Ammon's horn (tissue), 1 donor: ENCODE measurements at places on chromosomes 5 and 9.

GRCh38 chr5:67202828-67203227 is 6.2 kb upstream of the CD180 start:
- peak; percentile 59 for DNase-seq

GRCh38 chr9:385818-386398 is 171.2 kb downstream of the DOCK8 start:
- DNase-seq = peak; percentile 77

GRCh38 chr5:51302343-51302742 is 80.9 kb upstream of the ISL1 start:
- peak; percentile 23 for DNase-seq

GRCh38 chr5:57094753-57095683 is 78.8 kb upstream of the GPBP1 start:
- no peak for DNase-seq

DNA sequence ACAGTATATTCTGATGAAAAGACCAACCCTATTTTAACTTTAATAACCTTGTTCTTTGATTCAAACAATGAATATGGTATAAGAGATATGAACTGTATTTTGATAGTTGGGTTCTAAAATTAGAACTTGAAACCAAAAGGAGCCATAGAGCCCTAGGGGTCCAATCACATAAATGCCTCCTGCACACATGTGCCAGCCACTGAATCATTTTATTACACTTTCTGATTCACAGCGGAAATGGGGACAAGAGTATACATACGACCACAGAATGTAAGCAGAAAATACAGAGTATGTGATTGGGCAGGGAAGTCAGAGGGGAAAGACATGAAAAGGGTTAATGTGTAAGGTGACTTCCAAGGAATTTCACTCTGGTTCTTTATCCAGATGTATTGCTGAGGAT is 1000.2 kb downstream of the NR2F1-AS1 start:
- DNase-seq = no peak

DNA sequence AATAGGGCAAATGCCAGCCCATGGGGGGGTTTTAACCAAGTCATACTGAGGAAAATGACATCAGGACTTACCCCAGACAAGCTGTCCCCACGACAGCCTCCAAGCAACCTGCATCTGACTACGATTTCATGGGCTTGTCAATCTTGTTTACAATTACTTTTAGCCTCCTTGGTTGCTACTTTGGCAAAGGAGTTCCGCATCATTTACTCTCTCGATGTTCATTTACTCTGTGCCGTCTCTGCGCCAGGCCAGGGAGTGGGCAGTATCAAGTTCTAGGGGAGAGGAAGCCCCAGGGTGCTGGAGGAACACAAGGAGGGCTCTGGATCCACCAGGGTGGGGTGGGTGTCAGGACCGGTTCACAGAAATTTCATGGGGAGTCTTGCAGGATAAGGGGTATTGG is 23.9 kb downstream of the PTPN3 start:
- no peak for DNase-seq

DNA sequence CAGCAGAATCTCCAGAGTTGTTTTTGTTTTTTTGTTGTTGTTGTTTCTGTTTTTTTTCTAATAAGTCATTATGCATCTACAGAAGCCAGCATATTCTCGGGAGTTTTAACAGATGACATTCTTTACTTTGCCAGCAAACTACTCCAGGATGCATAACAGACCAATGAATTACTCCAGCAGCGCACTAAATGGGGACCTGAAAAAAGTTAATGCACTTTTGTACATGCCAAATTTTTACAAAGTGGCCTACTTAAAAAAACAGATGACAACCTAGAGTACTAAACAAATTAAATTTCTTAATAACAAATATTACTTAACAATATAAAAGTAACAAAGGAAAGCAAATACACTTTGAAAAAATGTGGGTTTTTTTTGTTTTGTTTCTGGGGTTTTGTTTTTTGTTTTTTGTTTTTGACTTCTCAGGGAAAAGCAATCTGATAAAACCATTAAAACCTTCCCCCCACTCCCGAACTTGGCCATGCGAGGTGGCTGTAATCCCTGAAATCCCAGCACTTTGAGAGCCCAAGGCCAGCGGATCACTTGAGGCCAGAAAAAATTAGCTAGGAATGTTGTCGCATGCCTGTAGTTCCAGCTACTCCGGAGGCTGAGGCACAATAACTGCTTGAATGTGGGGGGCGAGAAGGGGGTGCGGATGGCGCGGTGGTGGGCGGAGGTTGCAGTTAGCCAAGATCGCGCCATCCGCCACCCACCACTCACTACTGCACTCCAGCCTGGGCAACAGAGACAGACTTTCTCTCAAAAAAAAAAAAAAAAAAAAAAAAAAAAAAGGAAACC is 352.4 kb downstream of the CETN3 start:
- peak; percentile 3 for DNase-seq

- DNase-seq = no peak
Measured at GRCh38 chr5:56048124-56048523, 53.4 kb upstream of the IL6ST start.

GRCh38 chr9:109387856-109388255 is 67.0 kb upstream of the EPB41L4B start:
- no peak for DNase-seq

- no peak for DNase-seq
Measured at GRCh38 chr9:36129139-36129538, 7.4 kb upstream of the GLIPR2 start.

GRCh38 chr5:151146061-151146460 is 11.5 kb downstream of the ANXA6 start:
- DNase-seq = no peak

- DNase-seq = no peak
Measured at GRCh38 chr5:43941806-43942205, 338.8 kb downstream of the NNT start.

DNA sequence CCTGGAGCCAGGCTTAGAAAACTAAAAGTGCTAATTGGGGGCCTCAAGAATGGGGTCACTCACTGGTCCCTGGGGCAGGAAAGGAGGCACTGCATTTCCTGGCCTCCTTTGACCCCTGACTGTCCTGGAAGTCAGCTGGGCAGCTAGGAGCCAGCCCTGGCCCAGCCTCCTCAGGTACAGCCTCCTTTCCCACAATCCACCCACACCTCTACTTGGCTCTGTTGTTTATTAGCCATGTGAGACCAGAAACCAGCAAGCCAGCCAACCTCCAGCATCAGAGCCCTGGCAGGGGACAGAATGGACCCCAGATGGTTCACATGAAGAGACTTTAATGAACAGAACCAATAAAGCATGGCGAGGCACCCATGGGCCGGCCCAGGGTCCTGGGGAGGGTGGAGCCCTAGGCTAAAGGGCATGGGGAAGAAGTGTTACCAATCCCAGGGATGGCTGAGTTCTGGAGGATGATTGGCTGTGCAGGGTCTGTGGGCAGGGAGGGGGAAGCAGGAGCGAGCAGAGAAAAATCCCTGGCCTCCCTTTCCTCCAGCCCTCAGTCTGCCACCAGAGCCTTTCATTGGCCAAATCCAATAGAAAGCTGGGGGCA is 55.3 kb upstream of the ANGPTL2 start:
- no peak for DNase-seq

DNA sequence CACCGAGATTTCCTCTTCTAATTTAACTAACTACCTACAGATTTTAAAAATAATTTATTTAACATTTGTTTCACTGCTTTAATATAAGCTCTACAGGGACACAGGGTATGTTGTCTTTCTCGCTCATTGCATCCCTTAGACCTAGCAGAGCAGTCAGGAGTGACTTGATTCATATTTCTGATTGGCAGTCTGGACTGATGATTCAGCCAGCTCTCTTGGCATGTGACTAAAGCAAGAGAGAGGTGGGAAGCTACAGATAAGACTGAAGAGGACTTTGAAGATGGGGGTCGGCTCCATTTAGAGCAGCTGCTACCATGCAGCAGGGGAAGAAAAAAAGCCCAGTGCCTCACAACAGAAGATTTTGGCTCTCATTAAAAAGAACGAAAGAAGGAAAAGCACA is 173.4 kb upstream of the STK32A start:
- DNase-seq = no peak

- no peak for DNase-seq
Measured at GRCh38 chr5:96572864-96573512, 89.2 kb upstream of the CAST start.

DNA sequence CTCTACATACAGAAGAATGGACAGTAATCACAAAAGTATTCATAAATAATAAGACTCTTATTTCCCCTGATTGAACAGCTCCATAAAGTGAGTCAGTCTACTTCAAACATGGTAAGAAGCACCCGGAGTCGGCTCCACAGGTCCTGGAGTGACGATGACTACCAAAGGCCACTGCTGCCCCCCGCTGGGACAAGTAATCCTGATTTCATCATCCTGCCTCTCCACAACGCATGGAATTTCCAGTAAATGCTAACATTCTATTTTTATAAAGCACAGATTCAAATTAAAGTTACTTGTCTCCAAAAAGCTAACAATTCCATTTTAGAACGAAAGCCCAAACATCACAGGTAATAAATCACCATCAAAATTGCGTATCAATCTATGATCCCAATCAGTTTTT is 16.2 kb downstream of the ATPSCKMT start:
- DNase-seq = peak; percentile 59

GRCh38 chr9:132201139-132201538 is 39.3 kb downstream of the NTNG2 start:
- no peak for DNase-seq

- DNase-seq = no peak
Measured at GRCh38 chr9:77523891-77524290, 124.2 kb downstream of the GNA14 start.

GRCh38 chr5:79837761-79838551 is 148.3 kb downstream of the CMYA5 start:
- DNase-seq = no peak

DNA sequence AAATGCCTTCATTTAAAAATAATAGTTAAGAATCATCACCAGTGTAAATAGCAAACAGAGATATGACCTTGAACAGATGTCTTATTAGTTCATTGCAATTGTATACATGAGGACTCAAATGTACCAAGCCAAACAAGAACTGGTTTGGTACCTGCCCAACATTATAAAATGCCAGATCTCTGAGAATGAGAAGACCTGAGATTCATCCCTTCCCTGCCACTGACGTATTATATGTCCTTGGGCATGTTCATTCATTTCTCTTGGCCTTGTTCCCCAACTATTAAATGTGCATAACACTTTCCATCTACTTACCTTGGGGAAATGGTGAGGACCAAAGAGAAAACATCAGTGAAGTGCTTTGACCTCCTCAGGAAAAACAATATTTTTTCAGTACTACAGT is 33.6 kb upstream of the ERBIN start:
- DNase-seq = no peak

GRCh38 chr5:52996979-52997378 is 7.8 kb downstream of the ITGA2 start:
- no peak for DNase-seq

DNA sequence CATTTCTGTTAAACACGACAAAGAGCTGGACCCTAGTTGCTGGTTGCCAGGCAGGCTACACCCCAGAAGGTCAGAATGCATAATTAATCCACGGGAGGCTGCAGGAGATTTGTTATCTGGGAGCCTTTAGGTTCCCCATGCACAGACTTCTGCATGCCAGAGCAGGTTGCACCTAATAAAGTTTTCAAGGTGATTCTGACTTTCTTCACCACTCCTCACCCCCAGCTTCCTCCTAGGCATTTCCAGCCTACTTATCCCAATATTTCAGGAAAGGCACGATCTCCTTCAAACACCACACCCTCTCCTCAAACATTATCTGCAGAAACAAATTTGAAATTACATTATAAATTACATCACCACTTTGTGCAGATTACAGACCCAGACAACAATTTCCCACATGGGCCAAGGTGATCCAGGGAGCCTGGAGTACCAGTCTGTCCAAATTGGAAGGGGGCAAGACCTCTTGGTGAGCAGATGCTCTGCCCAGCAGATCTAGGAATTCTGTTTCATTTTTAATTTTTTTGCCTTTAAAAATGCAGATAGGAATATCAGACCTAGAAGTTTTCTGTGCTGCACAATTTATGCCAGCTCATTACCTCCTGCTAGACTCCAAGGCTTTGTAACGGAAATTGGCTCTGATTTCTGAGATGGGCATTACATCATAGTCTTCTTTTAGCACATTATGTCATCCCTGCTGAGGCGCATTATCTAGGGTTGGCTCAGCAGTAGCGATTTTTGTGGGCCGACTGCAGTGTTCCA is 363.4 kb upstream of the SLC30A5 start:
- peak; percentile 94 for DNase-seq

GRCh38 chr9:116286297-116286696 is 132.7 kb downstream of the PAPPA start:
- no peak for DNase-seq

GRCh38 chr5:68562308-68562707 is 346.8 kb downstream of the PIK3R1 start:
- DNase-seq = peak; percentile 74

DNA sequence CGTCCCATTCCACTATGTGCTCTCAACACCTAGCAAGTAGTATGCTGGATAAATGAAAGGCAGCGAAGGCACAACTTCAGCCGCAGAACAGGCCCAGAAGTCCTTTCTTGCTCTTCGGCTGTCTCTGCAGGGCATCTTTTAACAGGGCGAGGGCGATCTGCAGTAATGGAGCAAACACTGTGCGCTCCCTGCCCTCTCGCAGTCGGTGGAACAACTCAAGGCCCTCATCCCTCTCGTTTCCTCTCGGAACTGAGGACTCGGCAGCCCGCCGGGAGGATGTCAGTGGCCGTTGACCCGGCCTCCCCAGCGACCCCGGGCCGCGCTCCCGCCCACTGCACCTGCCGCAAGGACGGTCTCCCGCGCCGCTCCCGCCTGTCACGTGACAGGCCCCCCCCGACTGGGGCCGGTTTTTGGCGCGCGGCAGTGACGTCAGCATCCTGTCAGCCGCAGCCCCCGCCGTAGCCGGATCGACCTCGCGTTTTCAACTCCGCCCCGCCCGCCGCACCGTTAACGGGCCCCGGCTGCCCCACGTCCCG is 1.1 kb downstream of the ZNF367 start:
- DNase-seq = peak; percentile 90

DNA sequence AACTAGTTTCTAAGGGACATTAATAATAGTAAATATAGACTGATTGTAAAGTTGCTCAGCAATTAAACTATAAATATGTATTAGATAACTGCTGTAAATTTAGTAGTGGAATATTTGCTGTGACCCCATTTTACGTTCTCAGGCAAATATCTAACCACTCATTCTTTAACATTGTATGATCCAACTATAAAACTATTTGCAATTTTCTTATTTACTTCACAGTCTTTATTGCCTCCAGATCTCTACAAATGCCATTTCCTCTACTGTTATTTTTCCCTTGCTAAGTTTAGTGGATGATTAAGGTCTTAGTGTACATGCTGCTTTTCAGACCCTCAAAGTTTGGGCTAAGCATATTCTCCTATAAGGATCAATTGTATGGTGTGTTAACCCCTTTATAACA is 526.2 kb upstream of the ST8SIA4 start:
- DNase-seq = no peak

DNA sequence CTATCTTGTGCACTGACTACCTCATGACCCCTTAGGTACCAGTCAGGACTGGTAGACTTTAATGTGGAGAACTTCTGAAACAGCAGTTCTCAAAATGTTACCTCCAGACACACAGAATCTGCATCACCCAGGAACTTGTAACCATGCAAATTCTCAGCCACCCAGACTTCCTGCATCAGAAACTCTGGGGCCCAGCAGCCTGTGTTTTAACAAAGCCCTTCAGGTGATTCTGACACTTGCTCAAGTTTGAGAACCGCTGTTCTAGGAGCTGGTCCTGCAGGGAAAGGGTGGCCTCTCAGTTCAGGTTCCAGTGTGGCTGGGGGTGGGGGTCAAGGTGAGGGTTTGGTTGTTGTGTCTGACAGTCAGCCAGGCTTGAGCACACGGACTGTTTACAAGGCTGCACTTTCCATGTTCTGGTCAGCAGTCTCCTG is 28.4 kb downstream of the ZFP62 start:
- DNase-seq = no peak
